ENCODE measurements at places on chromosomes 5 and 9.

DNA sequence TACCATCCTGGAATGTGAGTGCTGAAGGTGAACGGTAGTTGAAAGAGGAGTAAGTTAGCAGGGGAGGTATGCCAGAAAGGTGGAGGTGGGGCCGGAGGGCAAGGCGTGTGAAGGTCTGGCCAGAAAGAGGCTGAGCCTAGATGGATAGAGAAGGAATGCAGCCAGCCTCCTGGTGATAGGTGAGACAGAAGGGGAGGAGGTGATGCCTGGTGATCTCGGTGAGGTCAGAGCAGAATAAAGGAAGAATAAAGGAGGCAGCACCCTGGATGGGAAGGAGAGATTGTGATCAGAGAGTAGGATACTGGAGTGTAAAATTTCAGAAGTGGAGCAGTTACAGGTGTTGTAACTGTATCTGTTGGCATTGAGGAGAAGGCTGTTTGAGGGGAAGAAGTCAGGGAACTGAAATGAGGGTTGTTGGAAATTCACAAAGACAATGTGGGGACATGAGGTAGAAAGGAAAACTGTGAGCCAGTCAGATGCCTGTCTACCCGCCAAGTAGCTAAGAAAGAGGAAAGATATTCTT is 2.0 kb downstream of the GNG10 start:
- DNase-seq, result no peak

DNA sequence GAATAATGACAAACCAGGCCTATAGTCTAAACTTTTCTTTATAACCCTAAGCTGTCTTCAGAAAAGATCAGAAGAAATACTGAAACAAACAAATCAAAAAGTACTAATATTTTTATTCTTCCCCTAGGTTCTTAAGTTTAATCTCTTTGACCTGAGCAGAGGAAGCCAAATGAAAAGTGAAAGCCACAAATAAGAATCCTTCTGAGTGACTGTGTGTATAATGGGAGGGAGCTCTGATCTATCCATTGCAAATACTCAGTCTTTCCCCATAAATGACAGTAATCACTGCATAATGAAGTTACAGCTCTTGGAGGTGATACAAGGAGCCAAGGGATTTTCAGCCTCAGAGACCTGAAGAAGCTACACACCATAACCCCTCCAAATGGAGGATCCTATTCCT is 126.9 kb upstream of the ATP10B start:
- DNase-seq, result no peak

GRCh38 chr9:2967766-2968165 is 123.9 kb upstream of the PUM3 start:
- no peak for DNase-seq

DNA sequence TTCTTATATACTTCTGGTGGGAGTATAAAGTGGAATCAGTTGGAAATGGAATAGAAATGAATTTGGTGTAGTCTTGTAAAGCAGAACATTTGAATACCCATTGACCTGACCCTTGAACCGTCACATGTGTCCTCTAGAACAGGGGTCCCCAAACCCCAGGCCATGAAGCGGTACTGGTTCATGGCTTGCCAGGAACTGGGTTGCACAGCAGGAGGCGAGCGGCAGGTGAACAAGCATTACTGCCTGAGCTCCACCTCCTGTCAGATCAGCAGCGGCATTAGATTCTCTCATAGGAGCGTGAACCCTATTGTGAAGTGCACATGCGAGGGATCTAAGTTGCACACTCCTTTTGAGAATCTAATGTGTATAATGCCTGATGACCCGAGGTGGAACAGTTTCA is 80.0 kb downstream of the RANBP17 start:
- no peak for DNase-seq

- DNase-seq, result no peak
Measured at GRCh38 chr9:79501546-79501945, 70.2 kb upstream of the TLE4 start.

DNA sequence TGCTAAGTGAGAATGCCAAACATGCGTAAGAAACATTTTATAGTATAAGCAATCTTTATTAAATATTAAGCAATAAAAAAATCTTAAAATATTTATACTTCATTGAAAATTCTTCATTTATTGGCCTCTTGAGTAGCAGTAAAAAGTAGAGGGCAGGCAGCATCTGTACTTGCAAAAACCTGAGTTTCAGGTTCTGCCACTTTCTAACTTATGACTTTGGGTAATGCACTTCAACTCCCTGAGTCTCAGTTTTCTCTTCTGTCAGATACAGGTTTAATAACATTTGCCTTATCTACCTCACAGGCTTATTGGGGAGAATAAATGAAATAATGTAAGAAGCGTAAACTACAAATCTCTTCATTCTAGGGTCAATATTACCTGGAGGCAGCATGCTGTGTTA is 19.8 kb upstream of the MCTP1 start:
- no peak for DNase-seq

GRCh38 chr9:109717342-109717741 is 62.7 kb upstream of the PALM2AKAP2 start:
- no peak for DNase-seq

DNA sequence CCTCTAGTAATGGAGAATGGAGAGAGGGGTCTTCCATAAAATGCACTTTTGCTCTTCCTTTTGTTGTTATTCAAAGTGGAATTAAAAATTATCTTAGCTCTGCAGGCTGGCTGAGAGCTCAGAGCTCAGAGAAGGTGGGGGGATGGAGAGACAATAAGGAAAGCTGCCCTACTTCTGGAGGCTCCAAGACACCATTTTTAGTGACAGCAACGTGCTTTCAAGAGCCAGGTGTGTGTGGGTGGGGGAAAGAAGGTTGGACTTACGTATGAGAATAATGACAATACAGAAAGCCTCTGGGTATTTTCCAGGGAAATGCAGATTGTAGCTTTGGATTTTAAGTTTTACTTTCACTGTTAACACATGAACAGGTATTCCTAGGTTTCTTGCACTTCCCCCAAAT is 173.9 kb downstream of the TRPM3 start:
- DNase-seq, result no peak

DNA sequence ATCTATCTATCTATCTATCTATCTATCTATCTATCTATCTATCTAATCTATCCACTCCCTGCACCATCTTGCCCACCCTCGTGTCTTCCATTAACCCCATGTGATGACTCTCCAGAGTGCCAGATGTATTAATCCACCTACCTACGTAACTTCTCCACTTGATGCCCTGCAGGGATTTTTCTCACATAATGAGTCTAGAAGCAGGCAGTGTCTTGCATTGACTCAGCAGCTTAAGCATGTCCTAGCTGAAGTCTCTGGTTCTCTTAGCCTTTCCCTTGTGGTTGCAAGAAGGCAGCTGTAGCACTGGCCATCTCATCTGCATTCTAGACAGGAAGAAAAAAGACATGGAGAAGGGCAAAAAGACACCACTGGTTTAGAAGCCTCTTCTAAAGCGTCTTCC is 96.7 kb upstream of the ALDH1B1 start:
- DNase-seq, result no peak

DNA sequence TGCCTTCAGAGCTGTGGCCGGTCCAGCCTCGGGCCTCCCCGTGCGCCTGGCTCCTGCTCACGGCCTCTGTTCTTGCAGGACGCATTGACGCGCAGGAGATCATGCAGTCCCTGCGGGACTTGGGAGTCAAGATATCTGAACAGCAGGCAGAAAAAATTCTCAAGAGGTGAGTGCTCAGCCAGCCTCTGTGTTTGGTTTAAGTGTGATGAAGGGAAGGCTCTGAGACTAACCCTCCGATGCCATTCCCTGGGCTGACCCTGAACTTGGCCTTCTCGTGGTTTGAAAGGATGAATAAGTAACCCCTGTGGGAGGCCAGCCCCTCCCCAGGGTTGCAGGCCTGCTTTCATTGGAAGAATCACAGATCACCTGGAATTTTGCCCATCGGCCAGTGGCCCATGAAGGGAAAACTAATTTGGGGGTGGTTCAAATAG is 26.3 kb downstream of the PTGES2 start:
- DNase-seq, result no peak

DNA sequence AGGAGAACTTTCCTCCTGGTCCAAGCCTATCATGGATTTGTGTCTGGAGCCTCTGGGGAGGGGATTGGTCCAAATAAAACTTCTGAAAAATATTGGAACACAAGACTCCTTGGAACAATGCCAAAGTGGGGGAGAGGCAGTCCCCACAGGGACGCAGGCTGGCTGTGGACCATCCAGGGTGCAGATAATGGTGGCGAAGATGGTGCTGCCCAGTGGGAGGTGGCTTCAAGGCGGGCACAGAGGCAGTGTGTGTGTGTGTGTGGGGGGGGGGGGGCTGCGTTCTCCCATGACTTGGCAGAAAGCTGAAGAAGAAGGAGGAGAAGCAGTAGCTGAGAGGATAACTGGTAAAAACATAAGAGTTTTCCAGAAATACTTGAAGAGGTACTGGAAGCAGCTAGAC is 186.4 kb downstream of the MELK start:
- peak; percentile 22 for DNase-seq

DNA sequence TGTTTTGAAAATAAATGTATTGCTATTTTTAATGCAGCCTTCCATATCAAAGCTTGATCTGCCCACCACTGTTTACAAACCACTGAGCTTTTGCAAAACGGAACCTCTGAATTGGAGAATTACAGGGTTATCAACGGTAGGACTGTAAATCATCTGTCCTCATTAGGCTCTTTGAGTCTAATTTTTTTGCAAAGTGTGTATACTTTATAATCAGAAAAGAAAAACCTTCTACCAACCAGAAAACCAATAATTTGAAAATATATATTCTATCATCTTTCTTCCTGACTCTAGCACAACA is 6.8 kb upstream of the SLC2A8 start:
- no peak for DNase-seq

- peak; percentile 82 for DNase-seq
Measured at GRCh38 chr9:137445275-137445807, 4.2 kb upstream of the ENTPD8 start.

GRCh38 chr5:69467442-69468225 is 25.0 kb upstream of the OCLN start:
- no peak for DNase-seq

DNA sequence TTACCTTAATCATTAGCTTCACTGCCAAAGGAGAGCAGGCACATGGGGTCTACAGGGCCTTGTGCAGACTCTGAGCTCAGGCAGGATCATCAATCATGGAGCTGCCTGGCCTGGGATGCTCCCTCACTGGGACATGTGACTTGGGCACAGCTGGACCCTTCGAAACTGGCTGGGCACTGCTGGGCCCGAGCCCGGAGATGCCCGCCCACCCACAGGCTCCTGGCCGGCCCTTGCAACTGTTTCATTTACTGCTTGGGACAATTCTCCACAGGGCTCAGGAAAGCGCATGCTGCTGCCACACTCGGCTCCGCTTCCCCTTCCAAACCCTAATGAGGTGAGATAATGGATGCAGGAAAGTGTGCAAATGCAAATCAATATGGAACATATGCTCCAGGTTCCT is 387.5 kb downstream of the TRIM36 start:
- no peak for DNase-seq

GRCh38 chr5:173475780-173476179 is 140.7 kb downstream of the BOD1 start:
- DNase-seq, result no peak

DNA sequence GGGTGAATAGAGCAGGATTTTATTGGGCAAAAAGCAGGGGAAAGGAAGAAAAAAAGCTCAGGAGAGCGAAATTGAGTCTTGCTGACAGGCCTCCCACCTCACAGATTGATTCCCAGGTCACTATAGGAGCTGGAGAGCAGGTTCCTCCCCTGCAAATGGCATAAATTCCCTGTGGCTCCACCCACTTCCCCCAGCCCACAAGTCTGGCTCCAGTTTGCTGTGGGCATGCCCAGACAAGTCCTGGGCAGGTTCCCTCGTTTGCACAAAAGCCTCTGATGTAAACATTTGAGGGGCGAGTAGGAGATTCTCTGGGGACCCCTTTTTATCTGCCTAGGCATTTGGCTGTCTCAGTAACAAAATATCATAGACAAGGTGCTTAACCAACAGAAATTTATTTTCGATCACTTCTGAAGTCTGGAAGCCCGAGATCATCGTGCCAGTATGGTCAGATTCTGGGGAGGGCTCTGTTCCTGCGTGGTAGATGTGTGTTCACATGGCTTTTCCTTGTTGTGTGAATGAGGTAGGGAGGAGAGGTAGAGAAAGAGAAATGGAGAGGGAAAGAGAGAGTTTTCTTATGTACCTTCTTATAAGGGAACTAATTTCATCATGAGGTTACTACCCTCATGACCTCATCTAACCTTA is 614.5 kb downstream of the MAT2B start:
- DNase-seq, result peak; percentile 35

DNA sequence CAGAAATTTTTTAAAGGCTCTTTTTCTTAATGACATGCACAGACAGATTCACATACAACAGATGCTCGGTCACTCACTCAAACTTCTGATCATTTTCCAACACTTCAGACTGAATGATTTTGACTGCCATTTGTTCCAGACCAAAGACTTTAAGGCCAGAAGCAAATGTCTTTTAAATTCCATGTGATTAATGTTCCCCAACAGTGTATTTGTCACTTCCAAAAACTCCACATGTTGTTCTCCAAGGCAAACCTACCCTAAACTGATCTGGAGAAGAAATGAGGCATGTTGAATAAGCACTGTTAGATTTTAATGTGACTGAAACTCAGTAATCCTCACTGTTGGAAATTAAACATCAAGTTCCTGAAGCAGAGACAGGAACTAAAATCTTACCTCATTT is 366.7 kb downstream of the GABRG2 start:
- DNase-seq, result no peak

GRCh38 chr5:44051591-44051990 is 337.6 kb downstream of the FGF10 start:
- no peak for DNase-seq

DNA sequence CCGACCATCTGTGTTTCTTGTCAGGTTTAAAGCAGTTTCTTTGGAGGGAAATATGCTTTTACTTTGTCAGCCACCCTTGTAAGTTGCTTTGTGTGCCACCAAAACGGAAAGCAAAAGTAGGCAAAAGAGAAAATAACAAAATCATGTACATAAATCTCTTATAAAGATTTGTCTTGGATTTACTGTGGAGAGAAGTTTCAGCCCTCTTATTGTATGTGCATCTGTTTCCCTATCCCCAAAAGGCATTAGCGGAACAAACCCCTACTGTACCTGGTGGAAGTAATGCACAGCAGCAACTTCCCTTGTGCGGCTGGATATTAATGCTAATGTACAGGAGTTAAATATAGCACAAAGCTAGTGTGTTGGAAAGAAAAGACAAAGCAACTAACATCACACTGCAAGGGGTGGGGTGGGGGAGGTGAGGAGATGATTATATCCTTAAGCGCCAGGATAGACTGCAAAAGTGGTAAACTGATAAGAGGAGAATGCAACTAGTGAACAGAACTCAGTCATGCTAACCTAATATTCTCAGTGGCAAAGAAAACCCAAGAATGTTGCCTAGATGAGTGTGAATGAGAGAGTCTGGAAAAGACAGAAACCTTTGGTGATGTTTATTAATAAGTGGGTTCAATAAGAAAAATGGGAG is 396.5 kb upstream of the MEF2C start:
- DNase-seq, result no peak

DNA sequence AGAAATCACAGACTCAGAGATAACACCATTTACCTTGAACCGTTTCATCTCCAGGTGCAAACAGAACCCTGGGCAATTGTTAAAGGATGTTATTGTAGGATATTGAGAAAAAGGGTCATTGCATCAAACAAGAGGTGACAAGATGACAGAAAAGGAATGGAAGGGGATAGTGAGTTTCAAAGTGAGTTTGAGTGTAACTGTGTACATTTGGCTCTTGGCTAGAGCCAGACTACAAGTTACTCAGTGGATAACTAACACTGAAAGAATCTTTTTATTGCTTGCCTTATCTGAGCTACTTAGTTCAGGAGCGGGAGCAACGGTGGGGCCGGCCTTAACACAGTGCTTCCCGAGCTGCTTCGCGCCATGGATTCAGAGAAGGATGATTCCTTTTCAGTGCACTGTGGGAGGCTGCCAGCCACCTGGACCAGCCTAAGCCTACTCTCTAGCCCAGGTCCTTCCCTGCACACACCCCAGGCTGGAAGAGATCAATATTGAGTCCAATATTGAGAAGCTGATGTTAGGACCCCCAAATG is 193.4 kb downstream of the ATPSCKMT start:
- DNase-seq, result no peak

Measured in BE2C (cell line).